Activated CD8-positive, alpha-beta memory T cell treated with anti-CD3 and anti-CD28 coated beads for 48 hours (primary cell): ENCODE measurements at places on chromosomes 5 and 9.

GRCh38 chr5:143236682-143237081 is 166.8 kb downstream of the NR3C1 start:
- no peak for DNase-seq

DNA sequence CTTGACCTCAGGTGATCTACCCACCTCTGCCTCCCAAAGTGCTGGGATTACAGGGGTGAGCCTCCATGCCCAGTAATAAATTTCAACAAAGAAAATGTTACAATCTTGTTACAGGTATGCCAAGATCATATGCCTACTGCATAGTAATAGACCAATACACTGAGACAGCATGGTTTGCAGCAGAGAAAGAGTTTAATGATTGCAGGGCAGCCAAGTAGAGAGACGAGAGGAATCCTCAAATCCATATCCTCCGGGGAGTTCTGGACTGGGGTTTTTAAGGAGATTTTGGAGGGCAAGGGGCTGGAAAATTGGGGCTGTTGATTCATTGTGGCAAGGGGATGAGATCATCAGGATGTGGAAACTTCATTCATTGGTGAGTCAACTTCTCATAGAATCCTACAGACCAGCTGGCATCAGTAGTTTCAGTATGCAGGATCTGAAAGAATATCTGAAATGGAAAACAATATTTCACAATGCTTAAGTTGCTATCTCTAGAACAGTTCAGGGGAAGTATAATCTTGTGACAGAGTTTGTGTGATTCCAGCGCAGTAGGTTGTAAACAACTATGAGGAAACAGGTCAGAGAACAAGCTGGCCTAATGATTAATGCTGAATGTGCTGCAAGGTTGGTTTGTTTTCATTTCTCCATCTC is 14.8 kb upstream of the TUT7 start:
- no peak for DNase-seq

GRCh38 chr9:115596746-115597080 is 478.8 kb upstream of the TNC start:
- DNase-seq, result no peak

- DNase-seq, result no peak
These were observed 69.6 kb downstream of the GABBR2 start for GRCh38 chr9:98639133-98639532.

- DNase-seq, result no peak
These were observed 203.6 kb downstream of the GABRB2 start for GRCh38 chr5:161342886-161343285.

- DNase-seq, result no peak
These were observed 48.8 kb downstream of the MAST4 start for GRCh38 chr5:66645039-66645438.

DNA sequence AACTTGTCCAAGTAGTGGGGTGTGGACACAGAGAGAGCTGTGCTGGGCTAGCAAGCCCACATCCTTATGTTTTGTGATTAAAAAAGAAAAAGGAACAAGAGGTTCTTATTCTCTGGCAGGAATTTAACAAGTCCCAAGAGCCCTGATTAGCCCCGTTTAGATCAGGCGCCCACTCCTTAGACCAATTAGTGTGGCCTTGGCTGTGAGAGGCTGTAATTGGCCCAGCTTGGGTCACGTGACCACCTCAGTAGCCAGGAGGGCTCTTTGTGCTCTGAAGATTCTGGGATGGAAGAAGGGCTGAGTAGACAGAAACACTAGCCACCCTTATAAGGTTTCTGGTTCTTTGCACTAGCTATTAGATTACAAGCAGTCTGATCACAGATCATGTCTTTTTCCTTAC is 31.1 kb downstream of the GCNT4 start:
- no peak for DNase-seq

GRCh38 chr5:36481454-36482120 is 124.8 kb upstream of the SLC1A3 start:
- DNase-seq, result no peak

GRCh38 chr9:82489201-82489821 is 500.7 kb downstream of the SPATA31D1 start:
- DNase-seq, result no peak

GRCh38 chr9:130171226-130172148 is 717 bp upstream of the NCS1 start:
- DNase-seq, result no peak
